KBM-7 (cell line): ENCODE measurements at places on chromosomes 6 and 20.
A peak's percentile ranks its signal among the peaks of the same experiment; 100 is the strongest.

DNA sequence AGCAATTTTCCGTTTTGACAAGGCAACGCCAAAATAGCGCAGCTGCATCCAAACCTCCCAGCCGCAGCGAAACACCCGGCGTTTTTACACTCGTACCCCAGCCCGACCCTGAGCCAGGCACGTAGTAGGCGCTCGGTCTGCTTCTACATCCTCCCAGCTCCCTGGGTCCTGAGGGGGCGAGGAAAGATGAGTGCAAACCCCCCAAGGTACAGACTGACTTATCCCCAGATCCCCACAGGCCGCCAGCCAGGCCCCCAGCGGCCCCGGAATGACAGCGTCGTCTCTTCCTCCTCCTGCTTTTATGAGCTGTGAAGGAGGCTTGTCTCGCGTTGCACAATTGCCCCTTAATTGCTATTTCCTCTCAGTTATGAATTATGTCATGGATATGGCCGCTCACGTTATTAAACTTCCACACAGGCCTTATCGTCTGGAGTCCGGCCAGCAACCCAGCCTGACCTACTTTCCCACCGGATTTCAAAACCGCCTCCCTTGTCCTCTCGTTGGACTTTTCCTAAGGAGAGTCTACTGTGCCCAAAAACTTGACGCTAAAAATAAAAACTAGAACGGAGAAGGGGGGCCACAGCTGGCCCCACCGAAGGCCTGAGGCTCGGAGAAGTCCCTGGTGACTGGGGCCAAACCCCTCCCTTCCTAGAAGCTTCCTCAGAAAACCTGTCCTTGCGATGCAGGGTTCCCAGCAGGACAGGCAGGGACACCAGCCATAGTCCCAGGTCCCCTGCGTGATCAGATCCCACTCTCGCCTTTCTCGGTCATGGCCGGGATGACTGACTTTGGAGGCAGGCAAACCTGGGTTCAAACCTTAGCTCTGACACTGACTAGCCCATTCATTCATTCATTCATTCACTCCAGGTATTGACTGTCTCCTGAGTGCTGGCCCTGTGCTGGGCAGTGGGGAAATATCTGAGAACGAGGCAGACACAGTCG lies 130.9 kb upstream of the PTPN1 start:
- peak; percentile 78 for DNase-seq

DNA sequence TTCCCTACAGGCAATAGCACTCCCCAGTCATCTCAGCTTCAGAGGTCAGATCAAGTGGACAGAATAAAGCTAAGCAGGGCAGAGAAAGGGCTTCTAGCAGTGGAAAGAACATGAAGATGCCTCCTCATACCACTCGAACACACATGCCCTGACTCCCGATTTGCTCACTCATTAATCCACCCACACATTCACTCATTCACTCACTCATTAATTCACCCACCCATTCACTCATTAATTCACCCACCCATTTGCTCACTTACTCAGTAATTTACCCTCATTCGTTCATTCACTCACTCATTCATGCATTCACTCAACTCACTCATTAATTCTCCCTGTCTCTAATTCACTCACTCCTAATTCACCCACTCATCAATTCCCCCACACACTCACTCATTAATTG lies 43.9 kb downstream of the HNF4A start:
- no peak for DNase-seq

DNA sequence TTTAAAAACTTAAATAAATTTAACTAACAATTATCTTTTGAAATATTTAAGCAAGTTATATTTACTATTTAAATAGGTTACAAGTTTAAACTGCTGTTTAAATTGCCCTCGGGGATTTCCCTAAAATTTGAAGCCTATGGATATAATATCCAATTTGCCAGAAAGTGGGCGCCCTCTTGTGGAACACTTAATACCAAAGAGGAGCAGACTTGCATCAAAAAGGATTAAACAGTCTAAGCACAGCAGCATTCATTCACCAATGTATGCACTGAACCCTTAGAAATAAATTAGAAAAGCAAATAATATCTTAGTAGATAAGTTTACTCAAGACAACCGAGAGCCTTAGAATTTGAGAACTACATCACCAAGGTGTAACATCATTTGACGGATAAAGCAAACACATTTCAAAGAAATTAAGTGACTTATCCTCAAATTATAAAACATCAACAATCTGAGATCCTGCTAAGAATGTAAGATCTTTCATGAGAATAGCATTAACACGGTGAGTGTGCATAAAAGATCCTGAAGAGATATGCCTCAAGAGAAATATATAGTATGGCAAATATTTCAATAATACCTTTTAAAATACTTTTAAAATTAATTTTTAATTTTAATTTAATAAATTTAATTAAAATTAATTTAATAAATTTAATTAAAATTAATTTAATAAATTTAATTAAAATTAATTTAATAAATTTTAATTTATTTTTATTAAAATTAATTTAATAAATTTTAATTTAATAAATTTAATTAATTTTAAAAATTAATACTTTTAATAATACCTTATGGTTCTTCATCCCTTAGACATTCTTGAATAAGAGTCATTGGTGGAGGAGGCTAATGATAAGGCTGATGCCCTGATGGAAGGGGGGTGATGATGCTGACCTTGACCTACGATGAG lies 11.5 kb upstream of the MEP1A start:
- DNase-seq = peak; percentile 76

- no peak for DNase-seq
Measured at GRCh38 chr20:64129146-64129782, 21.9 kb upstream of the NPBWR2 start.

GRCh38 chr6:161373905-161374451 lies 100.1 kb upstream of the AGPAT4 start:
- peak; percentile 83 for DNase-seq

GRCh38 chr6:25138233-25138933 lies 140.8 kb upstream of the CARMIL1 start:
- DNase-seq = peak; percentile 92
